ENCODE measurements at places on chromosomes 4 and X.

DNA sequence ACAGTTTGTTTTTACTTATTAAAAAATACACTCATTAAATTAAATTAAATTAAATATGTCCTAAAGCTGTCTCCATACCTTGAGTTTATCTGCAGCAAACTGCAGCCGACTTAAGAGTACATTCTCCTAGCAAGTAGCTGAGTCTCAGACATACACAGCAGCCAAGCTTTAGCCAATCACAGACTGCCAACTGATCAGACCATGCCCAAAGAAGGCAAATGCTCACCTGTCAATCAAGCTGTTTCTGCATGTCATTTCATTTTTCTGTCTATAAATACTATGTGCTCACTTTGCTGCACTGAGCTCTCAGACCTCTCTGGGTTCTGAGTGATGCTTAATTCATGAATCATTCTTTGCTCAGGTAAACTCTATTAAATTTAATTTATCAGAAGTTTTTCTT lies 280.9 kb upstream of the EPHA5 start:
- H3K4me3 ChIP-seq: no peak overlapping the region
- H3K27me3 ChIP-seq: no peaks in the 10 kb centered on the region
- H3K27ac ChIP-seq: no peak overlapping the region
- H3K36me3 ChIP-seq: no peaks in the 10 kb centered on the region
- H3K4me1 ChIP-seq: no peaks in the 10 kb centered on the region

GRCh38 chrX:19677121-19677520 lies 161.8 kb upstream of the MAP3K15 start:
- no peak overlapping the region for H3K4me3 ChIP-seq
- H3K4me1 ChIP-seq: peaks cover 68% of the 10 kb centered on the region
- no peak overlapping the region for H3K27ac ChIP-seq

DNA sequence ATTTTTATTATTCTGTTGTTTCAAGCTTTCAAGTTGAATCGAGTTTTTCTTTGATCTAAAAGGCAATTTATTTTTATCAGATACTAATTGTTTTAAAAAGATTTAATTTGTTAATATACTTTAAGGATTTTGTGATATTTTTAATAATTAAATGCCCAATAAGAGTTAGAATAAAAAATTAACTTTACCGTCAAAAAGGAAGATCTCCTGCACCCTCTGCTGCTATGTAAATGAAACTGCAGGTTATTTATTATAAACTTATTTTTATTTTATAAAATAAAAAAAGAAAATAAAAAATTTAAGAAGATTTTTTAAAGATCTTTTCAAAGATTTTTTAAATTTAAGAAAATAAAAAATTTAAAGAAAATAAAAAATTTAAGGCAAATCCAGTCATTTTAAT lies 166.1 kb downstream of the CCSER1 start:
- no peak overlapping the region for H3K27ac ChIP-seq
- H3K4me1 ChIP-seq: no peaks in the 10 kb centered on the region
- H3K27me3 ChIP-seq: no peaks in the 10 kb centered on the region
- no peaks in the 10 kb centered on the region for H3K36me3 ChIP-seq
- H3K4me3 ChIP-seq: no peak overlapping the region

DNA sequence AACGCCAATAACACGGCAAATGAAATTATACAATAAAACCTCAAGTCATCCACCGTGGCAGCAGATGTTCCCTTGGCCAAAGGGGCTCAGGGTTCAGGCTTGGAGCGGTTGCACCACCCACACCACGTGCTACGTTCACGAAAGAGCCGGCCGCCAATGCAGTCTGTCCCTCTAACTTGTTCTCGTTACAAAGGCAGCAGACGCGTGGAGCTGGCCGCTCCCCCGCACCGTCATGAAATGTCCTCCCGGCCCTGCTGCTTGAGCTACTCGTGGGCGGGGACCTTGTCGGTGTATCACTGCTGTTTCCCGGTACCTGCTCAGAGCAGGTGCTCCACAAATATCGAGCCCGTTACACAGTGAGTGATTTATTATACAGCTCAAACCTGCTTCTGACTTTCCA lies 36.4 kb upstream of the MAN2B2 start:
- H3K4me1 ChIP-seq: no peaks in the 10 kb centered on the region
- H3K4me3 ChIP-seq: no peak overlapping the region
- no peaks in the 10 kb centered on the region for H3K36me3 ChIP-seq
- no peak for DNase-seq

- no peak for DNase-seq
- H3K36me3 ChIP-seq: peaks cover 12% of the 10 kb centered on the region
- H3K27ac ChIP-seq: no peak overlapping the region
- no peak overlapping the region for H3K4me3 ChIP-seq
Observed at GRCh38 chr4:6499238-6499600, 26.8 kb upstream of the PPP2R2C start.

GRCh38 chrX:22922961-22923360 lies 76.8 kb upstream of the DDX53 start:
- no peaks in the 10 kb centered on the region for H3K36me3 ChIP-seq
- no peak for DNase-seq
- no peak overlapping the region for H3K27ac ChIP-seq
- no peak overlapping the region for H3K4me3 ChIP-seq
- H3K27me3 ChIP-seq: no peaks in the 10 kb centered on the region

Data from naive thymus-derived CD8-positive, alpha-beta T cell (primary cell).